ENCODE measurements at places on chromosomes 6 and 20.

DNA sequence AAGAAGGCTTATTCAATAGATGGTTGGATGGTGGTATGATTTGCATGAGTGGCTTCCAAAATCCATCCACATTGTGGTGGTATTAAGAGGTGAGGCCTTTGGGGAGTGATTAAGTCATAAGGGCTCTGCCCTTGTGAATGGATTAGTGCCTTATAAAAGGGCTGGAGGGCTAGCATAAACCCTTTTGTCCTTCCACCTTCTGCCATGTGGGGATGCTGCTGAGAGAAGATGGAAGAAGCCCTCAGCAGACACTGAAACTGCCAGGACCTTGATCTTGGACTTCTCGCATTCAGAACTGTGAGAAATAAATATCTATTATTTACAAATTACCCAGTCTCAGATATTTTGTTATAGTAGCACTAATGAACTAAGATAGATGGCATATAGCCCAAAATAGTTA is 27.8 kb upstream of the SRPK1 start:
- DNase-seq = no peak

GRCh38 chr6:19121521-19121920 is 715.6 kb upstream of the ID4 start:
- DNase-seq = no peak

DNA sequence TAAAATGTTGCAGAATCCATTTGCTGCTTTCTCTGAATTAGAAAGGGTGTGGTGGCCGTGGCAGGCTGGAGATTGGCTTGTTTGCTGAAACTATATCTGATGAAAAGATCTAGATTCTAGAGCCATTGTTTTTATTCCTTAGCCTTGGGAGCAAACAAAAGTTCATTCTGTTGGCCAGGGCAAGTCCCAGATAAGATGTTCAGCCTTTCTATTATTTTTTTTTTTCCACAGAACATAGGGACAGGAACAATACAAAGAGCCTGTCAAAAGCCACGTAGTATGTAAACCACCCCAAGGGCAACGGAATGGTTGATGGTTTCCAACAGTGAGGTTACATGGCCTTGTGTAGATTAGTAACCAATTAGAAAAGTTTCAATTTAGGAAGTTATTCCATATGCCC is 119.9 kb upstream of the SLC22A16 start:
- no peak for DNase-seq

DNA sequence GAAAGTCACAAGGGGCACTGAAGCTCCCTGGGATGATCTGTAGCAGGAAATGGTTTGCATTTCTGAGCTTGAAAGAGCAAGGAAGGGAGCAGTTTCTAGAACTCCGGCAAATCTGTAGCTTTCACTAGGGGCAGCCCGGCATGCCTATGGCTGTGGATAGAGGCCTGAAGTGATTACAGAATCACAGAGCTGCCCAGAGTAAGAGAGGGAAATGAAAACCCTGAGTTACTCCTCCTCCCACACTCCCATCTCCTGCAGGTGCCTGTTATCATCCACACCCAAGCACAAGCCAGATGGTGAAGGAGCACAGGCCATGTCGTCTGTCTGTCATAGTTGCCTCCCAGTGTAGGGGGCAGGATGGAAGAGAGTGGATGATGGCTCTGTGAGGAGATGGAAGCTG is 37.1 kb downstream of the HLA-F start:
- no peak for DNase-seq

DNA sequence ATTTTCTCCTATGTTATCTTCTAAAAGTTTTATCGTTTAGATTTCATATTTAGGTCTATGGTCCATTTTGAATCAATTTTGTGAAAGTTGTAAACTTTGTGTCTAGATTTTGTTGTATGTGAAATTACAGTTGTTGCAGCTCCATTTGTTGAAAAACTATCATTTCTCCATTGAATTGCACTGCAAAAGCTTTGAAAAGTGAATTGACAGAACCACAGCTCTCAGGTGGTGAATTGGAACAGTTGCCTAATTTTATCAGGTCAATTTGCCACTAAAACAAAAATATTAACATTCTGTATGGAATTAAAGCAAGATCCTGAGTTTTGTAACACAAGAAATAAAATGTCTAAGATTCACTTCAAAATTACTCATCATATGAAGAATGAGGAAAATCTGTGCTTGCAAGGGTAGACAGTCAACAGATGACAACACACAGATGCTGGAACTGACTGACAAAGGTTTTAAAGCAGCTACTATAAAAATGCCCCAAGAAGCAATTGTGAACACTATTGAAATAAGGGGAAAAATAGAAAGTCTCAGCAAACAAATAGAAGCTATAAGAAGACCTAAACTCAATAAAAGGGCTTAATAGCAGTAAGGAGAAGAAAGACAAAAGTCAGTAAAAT is 346.7 kb downstream of the PAX1 start:
- no peak for DNase-seq

DNA sequence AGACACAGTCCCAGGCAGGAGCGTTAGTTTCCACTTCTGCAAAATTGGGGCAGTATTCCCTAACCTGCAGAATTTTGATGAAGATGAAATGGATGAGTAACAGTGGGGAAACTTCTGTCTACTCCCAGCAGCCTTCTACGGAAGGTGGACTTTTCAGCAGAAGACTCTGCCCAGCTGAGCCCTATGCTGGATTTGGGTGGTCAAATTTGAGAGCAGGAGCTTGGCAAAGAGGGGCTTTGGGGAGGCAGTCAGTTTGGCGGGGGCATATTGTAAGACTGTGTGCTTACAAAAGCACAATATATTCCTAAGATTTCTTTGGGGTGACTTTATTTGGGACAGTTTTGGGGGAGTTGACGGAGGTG is 5.4 kb upstream of the SDCBP2 start:
- no peak for DNase-seq

- DNase-seq = no peak
Measured at GRCh38 chr20:34916774-34917354, 38.7 kb downstream of the GSS start.

DNA sequence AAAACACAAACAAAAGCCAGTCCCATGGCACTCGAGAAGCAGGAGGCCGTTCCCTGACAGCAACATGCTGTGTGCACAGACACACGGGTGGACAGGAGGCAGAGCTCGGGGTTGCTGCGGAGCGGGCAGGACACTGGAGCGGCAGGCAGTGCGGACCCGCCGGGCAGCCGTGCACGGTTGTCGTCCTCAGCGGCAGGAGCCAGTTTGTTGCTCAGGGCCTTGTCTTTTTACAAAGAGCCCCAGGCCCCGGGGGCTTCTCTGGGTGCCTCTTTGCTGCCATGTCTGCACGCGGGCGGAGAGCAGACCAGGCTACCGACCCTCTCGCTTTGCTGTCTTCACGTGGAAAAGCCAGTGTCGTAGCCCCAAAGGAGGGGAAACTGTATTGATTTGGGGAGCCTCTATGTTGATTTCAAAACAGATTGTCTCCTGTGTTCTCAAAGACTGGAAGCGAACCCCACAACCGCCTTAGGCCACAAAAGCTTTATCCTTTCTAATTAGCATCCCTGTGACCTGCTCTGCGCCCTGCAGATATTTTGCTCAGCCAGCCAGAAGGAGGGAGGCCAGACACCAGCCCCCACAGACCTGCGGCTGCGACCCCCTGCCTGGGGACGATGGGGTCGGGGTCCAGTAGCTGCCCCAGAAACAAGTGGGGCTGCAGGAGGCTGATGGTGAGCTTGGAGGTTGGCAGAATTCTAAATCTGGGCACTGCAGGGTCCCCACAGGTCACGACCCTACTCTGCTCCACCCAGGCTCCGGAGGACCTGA is 50.2 kb downstream of the ERMARD start:
- peak; percentile 37 for DNase-seq

DNA sequence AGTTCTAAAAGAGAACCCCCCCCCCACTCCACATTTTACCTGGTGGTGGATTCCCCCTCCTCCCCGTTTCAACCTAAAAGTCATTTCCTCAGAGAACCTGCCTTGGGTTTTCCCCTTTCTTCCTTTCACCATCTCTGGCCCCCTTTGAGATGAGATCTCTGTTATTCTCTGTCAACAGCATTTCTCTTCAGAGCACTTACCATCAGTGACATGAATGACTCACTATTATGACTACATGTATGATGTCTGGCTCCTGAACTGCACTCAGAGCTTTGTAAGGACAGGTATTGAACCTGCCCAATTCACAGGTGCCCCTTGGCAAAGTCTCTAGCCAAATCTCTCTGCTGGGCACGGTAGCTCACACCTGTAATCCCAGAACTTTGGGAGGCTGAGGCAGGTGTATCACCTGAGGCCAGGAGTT is 61.4 kb upstream of the JARID2 start:
- no peak for DNase-seq

DNA sequence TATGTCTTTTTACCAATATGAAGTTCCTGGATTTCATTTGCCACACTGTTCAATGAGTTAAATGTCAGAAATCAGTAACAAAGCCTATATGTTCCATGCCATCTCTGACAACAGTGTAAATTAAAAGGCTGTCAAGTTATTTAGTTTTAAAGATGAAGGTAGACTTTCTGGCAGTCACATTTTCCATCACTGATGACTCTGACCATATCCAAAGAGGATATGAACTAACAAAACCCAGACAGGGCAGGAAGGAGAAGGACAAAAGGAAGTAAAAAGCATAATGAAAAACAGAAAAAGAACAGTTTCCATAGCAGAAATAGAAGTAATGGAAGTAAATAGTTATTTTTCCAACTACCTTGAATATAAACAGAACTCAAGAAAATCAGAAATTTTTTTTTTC is 242.3 kb downstream of the UBE3D start:
- DNase-seq = no peak

DNA sequence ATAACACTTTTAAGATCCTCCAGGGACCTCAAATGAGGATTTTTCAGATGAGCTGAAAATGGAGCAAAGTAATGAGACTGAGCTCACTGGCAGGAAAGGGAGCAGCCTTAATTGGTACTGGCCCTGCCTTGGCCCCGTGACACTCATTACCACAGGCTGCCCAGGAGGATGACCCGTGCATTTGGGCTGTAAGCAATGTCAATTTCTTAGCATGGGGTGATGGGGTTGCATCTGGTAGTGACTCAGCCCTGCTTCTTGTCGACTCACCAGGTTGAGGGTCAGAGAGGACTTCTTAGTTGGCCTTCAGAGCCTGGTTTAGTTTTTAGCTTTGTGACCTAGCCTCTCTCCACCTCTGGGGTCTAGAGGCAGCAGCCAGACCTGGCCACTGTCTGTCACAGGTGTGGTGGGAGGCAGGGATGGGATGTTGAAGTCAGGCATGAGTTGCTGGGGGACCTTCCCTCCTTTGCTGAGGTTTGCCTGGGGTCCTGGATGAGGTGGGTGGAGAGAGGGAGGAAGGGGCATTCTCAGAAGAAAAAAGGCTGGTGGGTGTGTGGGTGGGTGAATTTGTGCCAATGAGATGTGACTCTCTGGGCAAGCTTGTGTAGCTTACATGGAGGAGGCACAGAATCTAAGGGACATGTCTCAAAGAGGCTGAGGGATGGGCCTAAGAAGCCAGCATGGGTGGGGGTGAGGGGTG is 25.9 kb upstream of the EPB41L1 start:
- no peak for DNase-seq

DNA sequence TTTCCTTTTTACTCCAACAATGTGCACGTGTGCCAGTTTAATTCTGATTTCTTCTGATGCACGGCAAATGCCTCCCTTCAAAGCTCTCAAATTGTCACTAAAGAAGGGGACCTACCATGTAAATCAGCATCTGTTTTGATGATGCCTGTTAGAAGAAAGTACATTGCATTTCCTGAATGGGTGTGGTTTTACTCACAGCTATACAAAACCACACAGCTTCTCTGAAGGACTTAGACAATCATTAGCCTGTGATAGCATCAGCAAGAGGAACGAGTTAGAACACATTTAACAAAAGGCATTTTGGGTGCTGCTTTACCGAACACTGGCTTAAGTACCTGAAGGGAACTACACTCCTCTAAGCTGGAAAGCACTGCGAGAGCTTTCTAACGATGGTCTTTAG is 109.4 kb downstream of the ATXN1 start:
- DNase-seq = no peak

DNA sequence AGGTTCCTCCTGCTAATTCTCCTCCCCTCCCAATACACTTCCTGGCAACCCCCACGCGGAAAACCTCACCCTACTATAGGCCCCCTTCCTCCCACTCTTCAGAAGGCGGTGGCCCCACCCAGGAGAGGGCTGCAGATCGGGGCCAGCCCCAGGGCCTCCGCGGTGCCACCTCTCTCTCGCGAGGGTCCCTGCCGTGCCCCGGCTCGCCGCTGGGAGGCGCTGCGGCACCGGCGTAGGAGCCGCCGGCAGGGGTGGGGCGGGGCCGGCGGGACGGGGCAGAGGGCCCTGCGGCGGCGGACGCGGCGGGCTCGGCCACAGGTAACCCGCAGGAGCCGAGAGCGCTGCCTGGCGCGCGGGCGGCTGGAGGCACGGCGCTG is at the start of gene ANKRD6:
TSS of gene ANKRD6 (plus strand) at position 278 of the 377 bp plus-strand sequence. CDS start 133,825 bp downstream, outside the sequence.
- peak; percentile 79 for DNase-seq

- DNase-seq = no peak
Measured at GRCh38 chr20:57649617-57650015, 29.4 kb upstream of the ZBP1 start.

DNA sequence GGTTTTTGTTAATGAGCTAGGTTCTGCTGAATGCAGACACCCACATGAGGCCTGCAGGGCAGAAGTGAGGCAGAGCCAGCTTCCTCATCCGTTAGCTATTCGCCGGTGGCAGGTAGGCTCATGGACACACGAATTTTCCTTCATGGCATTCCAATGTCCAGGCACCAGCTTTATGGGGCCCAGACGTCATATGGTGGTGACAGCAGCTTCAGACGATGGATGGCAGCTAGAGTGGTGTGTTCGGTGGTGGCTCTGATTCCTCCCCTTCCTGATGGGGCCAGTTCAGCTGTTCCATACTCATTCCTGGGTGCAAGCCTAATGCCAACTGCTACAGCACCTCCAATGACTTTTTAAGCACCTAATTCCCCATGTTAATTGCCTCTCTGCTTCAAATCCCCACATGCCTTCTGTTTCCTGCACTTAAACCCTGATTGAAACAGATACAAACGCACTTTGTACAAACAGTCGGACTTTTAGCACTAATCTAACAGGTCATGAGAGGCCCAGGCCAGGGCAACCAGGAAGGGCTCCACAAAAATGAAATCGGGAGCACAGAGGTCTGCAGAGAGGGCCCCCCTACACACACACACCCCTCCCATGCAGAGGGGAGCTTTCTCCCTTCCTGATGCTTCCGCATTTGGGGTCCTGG is 35.7 kb upstream of the MLN start:
- no peak for DNase-seq

- DNase-seq = no peak
Measured at GRCh38 chr20:63294536-63294900, 1.5 kb downstream of the COL20A1 start.
